ENCODE measurements at places on chromosomes 1 and 21.

DNA sequence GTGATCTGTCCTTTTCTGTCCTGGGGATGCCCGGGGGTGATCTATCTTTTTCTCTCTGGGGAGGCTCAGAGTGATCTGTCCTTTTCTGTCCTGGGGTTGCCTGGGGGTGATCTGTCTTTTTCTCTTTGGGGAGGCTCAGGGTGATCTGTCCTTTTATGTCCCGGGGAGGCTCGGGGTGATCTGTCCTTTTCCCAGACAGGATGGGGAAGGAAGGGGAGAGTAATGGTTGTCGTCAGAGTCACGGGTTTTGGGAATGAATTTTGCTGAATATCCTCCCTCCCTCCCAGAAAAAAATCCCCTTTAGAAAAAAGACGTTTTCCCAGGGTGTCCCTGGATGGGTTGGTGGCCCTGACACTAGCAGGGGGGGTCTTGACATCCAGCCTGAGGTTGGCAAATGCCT, 91.5 kb downstream of the ARHGEF10L start:
- DNase-seq = no peak

DNA sequence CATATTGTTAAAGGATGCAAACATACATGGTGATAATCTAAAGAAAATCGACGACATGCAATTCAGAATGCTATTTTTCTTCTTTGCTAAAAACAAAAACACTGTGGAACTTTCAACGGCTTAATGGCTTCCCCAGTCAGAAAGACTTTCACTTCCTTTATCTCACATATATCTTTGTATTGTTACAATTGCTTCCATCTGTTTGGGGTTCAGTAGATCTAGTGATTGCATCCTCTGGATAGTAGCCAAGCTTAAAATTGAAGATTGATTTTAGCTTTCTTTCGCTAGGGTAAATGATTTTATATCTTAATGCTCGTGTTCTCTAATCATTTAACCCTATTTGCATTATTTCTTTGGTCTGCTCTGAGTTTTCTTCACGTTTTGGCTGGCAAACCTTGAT, 31.8 kb upstream of the ADAMTS1 start:
- no peak for DNase-seq

DNA sequence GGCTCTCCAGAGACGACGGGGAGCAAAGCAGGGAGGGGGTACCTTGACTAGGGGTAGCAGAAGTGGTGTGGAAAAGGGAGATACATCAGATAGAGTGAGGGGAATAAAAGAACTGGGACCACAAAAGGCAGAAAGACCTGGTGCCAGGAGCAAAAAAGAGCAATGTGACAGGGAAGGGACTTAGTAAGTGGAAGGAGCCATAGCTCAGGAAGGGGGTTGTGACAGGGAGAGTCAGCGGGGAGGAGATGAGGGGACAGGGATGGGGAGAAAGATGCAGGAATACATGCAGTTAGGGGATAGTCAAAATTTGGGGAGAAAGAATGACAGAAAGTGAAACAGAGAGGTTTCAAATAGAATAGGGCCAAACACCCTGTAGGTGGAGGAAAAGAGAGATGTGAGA, 20.5 kb downstream of the RHOU start:
- DNase-seq = no peak

DNA sequence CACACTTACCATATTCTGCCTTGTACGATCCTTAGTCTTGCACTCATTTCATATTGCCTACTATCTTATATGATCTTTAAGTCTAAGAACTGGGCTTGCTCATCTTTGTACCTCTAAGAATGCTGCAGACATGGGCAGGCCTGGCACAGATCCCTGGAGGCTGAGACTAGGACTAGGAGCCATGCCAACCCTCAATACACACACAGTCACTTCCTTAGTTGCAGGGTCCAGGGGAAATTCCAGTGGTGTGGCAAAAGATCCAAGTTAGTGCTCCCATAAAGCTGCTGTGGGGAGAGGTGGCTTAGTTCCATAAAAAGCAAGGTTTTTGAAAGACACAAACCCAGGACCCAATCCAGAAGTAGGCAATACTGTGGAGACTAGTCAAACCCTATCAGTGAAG, 59.9 kb downstream of the CYYR1 start:
- no peak for DNase-seq

- DNase-seq = no peak
Measured at GRCh38 chr21:27275294-27275927, 308.5 kb upstream of the ADAMTS5 start.

GRCh38 chr21:29359718-29360117, 61.0 kb downstream of the BACH1 start:
- DNase-seq = no peak

DNA sequence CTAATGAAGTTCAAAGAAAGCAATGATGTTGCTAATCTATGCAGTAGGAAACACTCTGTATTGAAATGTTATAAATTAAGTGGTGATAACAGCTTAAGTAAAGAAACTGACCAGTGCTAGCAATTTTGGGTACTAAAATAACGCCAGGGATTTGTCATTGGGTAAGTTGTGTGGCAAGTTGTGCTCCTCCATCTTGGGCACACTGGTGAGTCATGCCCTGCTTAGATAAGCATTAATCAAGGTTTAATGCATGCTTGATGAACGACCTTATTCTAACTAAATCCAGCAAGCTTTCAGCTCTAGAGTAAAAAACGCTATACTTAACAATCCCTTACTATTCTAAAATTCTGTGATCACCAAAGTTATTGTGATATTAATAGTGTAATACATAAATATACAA, 25.2 kb downstream of the VAMP4 start:
- no peak for DNase-seq

DNA sequence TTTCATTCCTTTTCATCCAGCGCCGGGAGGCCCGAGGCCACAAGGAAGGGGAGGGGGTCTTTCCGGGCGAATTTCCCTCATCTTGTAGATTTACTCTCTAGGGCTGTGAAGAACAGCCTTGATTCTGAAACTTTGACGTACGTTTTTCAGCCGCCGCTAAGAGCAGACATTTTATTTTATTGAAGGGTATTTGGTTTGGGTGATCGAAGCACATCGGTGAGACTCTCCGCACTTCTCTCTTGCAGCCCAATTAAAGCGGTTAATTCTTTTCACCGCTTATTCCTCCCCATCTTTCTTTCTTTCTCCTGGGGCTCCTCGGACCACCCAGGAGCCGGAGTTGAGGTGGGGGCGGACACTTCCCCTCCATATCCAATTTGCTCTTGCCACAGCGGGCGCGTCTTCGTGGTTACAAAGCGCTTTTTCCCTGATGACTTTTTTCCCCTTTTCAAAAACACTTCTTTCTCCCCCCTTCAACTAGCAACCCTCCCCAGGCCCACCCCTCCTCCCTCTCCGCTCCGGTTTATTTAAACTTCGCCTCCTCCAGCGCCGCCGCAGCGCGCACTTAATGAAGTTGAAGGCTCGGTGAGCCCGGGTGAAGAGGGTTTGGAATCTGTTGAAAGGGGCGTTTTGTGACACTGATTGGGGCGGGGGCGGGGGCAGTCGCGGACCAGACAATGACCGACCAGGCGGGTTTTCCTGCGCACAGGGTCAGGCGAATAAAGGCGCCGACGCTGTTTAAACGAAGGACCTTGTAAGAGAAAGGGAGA, 5.9 kb downstream of the FOXD2 start:
- no peak for DNase-seq

GRCh38 chr1:42682739-42683531, 717 bp downstream of the YBX1 start:
- peak; percentile 58 for DNase-seq

DNA sequence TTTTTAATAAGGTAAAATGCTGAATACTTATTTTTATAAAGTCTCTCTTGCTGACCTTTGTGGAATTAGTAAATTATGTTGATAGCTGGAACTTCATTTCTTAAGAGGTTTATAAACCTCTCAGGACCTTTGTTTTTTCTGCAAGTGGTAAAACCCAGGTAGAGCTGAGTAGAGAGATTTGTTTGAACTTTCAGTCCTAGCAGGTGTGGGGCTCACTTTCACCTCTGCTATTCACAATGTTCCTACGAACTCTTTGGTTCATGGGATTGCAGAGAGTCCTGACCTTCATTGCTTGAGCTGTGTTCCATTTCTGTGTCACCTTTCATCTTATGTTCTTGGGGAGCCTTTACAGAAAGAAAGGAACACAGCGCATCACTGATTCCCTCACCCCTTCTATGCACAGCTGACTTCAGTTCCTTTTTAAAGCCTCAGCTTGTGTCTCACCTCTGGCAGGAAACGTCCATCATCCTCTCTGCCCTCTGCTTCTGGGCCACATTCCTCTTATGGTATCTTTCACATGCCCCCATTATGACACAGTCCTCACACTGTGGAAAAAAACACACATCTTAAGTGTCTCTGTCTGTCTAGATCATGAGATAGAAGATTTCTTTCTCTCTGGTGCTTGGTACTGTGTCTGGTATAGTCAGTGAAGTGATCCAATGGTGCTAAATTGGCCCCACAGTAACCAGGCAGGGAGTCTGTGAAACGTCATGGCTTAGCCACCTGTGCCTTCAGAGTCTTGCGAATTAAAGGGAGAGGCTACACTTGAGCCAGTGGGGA, 262.5 kb upstream of the B3GALT2 start:
- peak; percentile 2 for DNase-seq

GRCh38 chr1:32099426-32099825, 8.4 kb upstream of the KPNA6 start:
- DNase-seq = no peak

All from stimulated activated CD8-positive, alpha-beta memory T cell treated with anti-CD3 and anti-CD28 coated beads, Interleukin-15, amount 100 ng/mL, for 48 hours (primary cell).